Renal cortical epithelial cell (primary cell): ENCODE measurements at places on chromosomes 1 and 21.

DNA sequence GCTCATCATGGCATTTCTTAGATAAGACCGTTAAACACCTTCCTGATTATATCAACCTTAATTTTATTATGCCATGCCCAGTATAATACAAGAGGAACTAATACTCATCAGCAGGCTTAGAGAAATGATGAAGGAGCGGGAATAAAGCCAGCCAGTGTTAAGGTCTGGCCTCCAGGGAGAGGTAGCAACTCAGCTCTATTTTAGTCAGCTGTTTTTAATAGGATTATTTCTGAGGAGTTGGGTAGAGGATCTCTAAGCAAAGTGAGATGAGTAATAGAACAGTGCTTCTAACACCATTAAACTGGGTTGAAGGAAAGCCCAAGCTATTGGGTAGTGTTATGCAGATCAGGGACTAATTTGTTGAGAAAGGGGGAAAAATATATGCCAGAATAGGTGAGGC is 921.5 kb downstream of the TTLL7 start:
- no peak for DNase-seq

DNA sequence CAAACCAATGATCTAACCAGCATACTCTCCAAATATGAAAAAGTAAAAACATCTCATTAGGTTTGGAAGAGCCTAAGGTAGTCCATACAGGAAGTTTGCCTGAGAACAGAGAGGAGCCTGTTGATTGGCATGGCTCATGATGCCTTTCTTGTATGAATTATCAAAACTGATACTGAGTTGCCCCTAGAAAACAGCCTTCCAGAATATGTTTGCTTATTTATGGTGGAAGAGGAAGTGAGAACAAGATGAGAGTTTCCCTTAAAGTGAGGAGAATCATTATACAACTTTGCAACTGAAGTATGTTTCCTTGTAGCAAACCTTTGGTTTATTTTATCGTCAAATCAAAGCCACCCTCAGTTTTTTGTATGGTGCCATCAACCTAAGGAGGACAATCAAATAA is 23.8 kb upstream of the KIAA1614 start:
- DNase-seq, result no peak

DNA sequence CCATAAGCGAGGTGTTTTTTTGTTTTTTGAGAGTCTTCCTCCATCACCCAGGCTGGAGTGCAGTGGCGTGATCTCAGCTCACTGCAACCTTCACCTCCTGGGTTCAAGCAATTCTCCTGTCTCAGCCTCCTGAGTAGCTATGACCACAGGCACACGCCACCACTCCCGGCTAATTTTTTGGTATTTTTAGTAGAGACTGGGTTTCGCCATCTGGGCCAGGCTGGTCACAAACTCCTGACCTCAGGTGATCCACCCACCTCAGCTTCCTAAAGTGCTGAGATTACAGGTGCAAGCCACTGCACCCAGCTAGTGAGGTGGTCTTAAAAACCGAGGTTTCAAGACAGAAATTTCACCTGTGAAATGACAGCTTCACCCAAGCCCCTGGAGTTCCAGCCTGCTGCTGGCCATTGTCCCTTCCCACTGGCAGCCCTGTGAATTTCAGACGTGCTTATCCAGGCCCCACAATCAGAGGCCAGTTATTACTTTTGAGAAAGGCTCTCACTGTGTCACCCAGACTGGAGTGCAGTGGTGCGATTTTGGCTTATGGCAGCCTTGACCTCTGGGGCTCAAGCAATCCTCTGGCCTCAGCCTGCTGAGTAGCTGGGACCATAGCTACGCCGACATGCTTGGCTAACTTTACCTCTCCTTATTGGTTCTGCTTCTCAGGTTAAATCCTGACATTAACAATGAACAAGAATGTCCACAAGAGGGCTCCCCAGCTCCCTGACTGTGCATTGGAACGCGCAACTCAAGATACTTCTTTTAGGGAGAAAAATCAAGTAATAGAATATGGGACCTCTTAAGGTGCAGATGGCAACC is 19.4 kb downstream of the ENO1 start:
- DNase-seq, result peak; percentile 75

DNA sequence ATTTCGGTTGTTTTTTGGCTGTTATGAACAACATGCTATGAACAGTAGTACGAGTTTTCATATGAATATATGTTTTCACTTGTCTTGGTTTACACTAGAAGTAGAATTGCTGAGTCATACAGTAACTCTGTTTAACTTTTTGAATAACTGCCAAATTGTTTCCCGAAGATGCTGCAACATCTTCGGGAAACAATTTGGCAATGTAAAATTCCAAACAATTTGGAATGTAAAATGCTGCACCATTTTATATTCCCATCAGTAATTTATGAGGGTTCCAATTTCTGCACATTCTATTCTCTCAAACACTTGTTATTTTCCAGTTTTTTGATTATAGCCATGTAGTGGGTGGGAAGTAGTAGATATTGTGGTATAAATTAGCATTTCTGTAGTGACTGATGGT is 11.6 kb downstream of the PCBP3 start:
- no peak for DNase-seq

DNA sequence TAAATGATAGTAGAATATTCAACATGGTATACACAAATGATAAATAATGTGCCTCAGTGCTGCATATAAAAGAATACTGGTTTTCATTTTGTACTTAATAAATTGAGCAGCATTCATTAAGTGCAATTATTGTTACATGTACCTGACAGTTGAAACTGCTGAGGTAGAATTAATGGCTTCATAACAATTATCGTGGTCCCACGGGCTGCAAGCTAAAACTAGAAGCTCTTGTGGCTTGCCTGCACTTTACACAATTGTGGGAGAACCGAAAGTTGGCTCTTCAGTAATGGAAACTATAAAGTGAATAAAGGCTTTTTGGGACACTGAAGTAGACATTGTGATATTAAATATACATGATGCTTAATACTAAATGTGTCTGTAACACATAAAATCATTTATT is 23.2 kb downstream of the INSL5 start:
- DNase-seq, result no peak

GRCh38 chr1:161072751-161073449 is 3.2 kb upstream of the ARHGAP30 start:
- DNase-seq, result no peak

DNA sequence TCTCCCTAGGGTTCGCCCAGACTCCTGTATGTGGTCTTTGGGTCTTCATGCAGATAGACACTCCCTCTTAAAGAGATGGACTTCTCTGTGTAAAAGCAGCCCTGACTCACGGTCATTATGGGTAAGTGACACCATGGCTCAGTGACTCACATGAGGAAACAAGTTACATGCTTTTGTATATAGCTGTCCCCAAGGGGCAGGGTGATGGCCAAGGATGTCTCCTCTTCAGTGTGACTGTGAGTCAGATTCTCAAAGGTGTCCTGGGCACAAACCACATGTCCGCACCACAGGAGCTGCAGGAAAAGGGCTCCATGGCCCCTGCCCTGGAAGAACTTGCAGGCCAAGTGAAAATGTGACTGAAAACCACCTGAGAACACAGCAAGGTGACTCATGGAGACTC is 380.4 kb downstream of the NPHP4 start:
- DNase-seq, result no peak

DNA sequence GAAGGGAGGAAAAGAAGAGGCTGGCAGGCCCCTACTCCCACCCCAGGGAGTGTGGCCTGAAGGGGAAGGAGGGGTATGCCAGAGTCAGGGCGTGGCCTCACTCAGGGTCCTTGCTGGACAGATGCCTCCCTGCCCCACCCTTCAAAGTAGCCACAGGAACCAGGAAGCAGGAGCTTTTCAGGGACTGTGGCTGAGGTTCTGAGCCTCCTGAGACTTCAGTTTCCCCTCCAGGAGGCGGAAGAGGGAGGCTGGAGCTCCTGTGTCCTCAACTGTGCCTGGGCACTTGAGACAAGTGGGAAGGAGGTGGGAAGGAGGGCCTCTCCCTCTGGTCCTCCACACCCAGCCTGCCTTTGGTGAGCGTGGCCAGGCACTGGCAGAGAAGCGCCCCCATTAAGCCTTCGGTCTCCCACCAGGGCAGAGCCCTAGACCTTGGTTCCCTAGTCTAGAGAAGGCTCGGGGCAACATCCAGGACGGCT is 5.3 kb downstream of the CELSR2 start:
- DNase-seq, result peak; percentile 36

- DNase-seq, result no peak
These were observed 400 bp upstream of the COG2 start for GRCh38 chr1:230641900-230642262.

GRCh38 chr1:181033799-181034451 is at the start of gene MR1:
Gene MR1, plus strand, starts transcription at chr1:181033983. Its CDS starts 25 bp downstream, at chr1:181034008.
- DNase-seq, result peak; percentile 95

DNA sequence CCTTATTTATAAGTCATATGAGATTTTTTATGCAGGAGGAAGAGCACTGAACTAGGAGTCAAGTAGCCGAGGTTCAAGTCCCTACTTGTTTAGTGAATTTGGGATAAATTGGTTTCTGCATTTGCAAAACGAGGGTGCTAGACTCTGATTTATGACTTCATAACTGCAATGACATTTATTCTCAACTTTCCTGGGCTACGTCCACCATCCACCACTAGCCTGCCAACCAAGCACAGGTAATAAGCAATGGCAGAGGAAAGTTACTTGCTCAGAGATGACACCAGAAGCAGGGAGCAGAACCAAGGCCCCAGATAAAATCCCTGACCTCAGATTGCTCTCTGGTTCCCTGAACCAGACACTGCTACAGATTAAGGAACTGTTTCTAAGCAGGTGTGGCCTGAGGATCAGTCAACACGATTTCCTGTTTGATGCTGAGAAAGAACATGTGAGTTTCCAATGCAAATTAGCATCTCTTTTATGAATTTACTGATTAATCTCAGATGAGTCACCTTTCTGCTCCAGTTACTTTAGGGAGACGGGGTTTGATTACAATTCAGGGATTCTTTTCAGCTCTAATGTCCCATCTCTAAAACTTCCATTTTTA is 52.7 kb downstream of the PLPP3 start:
- DNase-seq, result peak; percentile 81

- DNase-seq, result no peak
These were observed 5.7 kb downstream of the KIF21B start for GRCh38 chr1:201017828-201018163.

- DNase-seq, result peak; percentile 15
These were observed 54.0 kb downstream of the OLFML3 start for GRCh38 chr1:114033216-114033706.

DNA sequence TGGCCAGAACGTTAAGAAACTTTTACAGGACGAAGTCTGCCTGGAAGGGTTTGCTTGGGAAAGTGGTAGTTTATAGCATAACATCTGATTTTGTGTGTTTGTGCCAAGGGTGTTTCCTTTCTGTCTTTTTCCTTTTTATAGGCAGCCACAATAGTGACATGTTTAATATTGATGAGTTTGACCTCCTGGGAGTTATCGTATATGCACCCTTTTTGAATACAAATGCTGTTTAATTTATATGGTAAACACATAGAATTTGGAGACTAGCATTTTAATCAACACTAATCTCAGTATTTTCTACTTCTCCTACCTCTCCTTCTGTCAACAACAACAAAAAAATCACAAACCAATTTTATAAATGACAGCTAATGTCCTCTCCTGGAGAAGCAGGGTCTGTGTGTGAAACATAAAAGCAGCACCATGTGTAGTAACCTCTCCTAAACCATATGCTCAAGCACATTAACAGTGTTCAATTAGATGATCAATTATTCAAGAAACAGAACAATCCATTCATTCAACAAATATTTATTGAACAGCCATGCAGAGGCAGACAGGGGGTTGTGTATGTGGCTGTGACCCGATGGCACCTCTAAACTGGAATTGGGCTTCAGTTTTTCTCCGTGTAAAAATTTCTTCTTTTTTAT is 604 bp upstream of the FMN2 start:
- no peak for DNase-seq

- peak; percentile 3 for DNase-seq
These were observed 125.2 kb downstream of the MAP3K21 start for GRCh38 chr1:233452724-233453123.

DNA sequence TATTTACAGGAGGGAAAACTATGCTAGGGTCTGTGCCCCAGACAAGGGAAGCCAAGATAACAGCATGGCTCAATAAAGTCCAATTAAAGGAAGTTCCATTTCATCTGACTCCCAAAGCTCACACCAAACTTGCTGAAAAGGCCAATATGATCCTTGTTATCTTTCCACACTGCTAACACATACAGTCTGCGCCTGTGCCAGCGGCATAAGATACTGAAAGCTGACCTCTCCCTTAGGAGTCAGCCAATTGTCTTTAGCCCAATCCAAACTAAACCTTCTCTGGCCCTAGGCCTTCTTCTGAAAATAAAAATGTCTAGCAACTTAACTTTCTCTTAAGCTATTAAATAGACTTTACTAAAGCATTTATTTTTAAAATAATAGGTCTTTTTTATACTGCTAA is 179.0 kb upstream of the PLD5 start:
- no peak for DNase-seq

GRCh38 chr1:7651203-7651602 is 119.9 kb upstream of the VAMP3 start:
- DNase-seq, result no peak

GRCh38 chr1:234188454-234188792 is 184.8 kb upstream of the COA6 start:
- peak; percentile 14 for DNase-seq

GRCh38 chr1:113874012-113874879 is 2.7 kb upstream of the PTPN22 start:
- DNase-seq, result peak; percentile 88

DNA sequence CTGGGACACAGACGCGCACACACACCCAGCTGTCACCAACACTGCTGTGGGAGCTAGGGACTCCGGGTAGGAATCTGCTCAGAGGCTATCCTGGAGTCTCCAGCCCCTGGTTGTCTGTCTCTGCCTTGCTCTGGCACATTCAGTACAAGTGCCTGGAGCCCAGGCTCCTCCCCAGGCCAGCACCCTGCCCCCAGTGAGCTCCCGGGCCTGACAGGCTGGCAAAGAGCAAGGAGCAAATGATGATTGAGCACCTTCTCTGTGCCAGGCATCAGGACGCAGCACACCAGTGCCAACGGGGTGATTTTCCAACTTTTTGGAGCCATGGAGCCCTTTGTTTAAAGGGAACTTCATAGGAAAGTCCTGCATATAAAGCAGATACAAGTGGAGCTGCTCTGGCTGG is 6.5 kb downstream of the CNTN2 start:
- DNase-seq, result no peak

DNA sequence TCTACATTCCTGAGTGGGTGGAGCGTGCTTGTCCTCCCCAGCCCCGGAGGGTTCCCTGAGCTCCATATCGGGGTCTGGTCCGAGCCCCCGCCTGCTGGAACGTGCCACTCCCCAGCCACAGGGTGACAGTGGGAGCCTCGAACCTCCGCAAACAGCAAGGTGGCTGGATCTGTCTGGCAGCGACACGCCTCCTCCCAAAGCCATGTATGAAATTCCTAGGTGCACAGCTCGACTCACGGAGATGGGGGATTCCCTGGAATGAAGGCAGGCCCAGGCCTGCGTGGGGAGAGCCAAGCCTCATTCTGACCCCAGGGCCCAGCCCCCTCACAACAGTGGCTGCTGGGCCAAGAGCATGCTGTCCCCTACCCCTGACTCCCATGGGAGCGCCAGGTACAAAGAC is 32.9 kb downstream of the TP73 start:
- DNase-seq, result no peak

GRCh38 chr1:226671277-226671676 is 67.8 kb downstream of the ITPKB start:
- peak; percentile 32 for DNase-seq

GRCh38 chr1:42013881-42014470 is 95.3 kb upstream of the HIVEP3 start:
- no peak for DNase-seq
